ENCODE measurements at places on chromosomes 16 and 17.

- DNase-seq: no peak
Measured at GRCh38 chr17:17546399-17547185, 44.9 kb downstream of the PEMT start.

- DNase-seq: peak; percentile 19
Measured at GRCh38 chr17:50146927-50147665, 3.4 kb downstream of the PPP1R9B start.

DNA sequence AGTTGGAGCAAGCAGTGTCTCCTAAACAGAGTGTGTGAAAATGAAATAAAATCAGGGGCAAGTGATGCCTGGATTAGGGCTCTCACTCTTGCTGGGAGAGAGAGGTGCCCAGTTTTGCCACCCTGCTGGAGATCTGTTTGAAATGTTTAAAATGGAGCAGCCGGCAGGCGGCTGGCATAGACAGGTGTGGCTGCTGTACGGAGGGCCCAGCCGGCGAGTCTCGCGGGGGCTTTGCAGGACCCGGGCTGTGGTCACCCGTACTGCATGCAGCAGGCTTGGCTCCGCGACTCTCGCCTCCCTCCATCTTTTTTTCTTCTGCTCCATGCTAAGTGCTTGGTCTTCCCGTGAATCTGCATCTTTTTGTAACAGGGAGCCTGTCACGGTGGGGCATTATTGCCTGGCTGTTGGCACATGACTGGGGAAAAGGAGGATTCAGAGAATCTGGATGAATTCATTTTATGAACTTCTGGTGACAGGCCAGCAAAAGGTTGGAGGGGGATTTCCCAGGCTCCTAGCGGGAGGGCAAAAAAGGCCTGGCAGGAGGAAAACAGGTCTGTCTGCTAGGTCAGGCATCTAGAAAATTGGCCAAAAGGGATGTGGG is 1.8 kb downstream of the ZNRF1 start:
- DNase-seq: no peak

GRCh38 chr16:3841729-3842508 is 38.6 kb downstream of the CREBBP start:
- no peak for DNase-seq

GRCh38 chr16:3059723-3060242 is 5.7 kb upstream of the IL32 start:
- no peak for DNase-seq

DNA sequence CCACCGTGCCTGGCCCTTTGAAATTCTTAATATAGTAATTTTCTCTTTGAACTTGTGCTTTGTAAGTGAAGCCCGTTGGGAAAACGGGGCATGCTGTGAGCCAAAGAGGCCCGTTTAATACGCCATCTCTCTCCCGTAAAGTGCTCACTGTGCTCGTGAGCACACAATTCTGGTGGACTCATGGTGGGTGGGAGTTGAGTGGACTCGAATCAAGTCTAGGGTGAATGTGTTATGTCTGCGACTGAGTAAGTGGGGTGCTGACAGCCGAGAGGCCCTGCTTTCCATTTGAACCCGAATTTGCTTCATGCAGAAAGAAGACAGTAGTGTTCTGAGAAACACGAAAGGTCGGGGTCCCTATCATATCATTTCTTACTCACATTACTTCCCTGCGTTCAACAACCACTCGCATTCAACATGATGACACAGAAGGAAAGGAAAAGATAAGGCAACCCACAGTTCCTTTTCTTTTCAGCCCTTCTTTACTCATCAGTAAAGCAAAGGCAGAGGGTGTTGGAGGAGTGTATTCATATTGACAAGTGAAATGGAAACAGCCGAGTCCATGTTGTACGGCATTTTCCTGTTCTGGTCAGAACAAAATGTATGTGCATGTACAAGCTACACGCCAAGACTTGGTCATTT is 4.8 kb upstream of the ATP2A3 start:
- no peak for DNase-seq

DNA sequence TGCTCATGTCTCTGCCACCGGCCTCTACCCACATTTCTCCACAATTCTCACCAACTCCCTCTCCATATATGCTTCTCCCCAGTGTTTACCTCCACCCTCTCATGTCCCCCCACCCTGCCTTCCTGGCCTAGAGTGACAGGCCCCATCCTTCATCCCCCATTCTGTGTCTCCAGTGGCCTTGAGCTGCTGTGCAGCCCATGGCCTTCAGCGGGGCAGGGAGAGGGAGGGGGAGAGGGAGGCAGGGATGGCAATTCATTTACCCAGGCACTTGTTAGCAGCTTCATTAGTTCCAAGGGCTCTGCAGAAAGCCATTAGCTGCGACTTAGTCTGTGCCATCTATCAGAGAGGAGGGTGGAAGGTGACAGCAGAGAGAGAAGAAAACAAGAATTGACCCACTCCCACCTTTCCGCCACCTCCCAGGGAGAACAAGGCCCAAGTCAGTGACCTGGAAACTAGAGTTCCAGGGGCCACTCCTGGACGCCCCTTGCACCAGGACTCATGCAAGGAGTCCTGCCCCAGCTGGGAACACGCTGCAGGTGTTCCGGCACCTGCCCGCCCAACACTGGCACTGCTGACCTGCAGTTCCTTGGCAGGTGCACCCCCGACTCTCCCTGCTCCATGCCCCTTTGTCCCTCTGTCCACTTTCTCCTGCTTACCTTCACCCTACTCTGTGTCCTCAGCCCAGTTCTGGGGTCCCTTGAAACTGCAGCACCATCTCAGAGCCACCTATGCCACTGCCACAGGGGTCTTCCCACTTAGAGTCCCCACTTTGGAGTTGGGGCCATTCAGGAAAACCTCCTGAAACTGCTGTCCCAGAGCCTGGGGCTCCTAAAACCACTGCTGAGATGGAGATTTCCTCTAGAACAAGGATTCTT is 23.5 kb upstream of the PYY start:
- no peak for DNase-seq

GRCh38 chr17:5571281-5571680 is 13.0 kb downstream of the NLRP1 start:
- no peak for DNase-seq

DNA sequence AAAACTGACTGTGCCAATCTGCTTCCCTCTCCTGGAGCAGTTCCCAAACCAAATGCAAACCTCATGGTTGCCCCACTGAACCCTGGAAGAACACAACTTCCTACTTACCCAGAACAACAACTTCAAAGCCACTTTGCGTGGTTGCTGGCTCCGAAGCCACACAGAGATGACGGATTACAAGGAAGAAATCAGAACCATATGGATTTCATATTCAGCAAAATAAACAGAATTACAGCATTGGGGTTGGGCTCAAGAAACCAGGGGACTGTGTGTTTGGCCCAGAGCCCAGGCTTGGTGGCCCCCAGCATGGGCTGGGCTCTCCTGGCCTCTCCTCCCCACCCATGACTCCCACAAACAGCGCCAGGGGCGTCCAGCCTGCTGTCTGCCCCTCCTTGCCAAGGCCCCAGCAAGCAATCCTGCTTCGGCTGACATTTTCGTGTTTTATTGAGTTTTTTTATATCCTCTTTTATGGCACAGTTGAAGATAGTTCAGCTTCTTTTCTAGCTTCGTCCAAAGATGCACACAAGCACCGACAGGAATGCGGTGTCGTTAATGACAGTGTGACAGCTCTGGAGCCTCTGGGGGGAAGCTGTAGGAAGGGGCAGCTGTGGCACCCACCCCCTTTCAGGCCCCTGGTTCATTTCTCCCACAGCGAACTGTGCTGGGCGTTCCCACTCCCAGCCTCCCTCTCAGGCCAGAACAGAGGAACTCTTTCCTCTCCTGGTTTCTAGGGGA is 137.1 kb downstream of the GAS7 start:
- no peak for DNase-seq

- no peak for DNase-seq
Measured at GRCh38 chr16:56343661-56344517, 81.5 kb downstream of the AMFR start.

GRCh38 chr17:45857977-45858708 is 13.5 kb downstream of the SPPL2C start:
- DNase-seq: no peak
